Endothelial cell of umbilical vein (primary cell): ENCODE measurements at places on chromosomes 1 and 21. TPM values are rescaled to one million over a fixed set of nuclear protein-coding genes. Genes with fewer than 3 reads are reported as not detected.

DNA sequence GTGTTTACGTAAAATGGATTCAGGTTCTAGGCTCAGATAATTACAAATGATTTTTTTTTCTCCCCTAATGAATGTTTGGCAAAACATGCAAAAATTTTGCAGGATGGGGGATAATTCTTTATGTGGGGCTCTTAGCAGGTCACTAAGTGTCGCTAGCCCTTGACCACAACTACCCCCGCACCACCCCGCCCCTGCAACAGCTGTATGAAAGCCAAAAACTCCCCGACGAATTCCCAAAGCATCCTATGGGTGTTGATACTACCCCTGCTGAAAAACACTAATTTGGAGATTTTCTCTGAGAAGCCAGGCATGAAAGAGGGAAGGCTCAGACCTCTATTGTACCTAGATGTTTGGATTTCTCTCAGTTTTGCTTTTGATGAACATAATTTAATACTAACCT lies 243.0 kb downstream of the TRABD2B start:
- no peak overlapping the region for H3K4me3 ChIP-seq
- H3K27me3 ChIP-seq = no peaks in the 10 kb centered on the region
- no peaks in the 10 kb centered on the region for H3K4me1 ChIP-seq

GRCh38 chr1:20601129-20601825 lies 12.4 kb downstream of the CDA start:
- DNase-seq = peak; percentile 54
- no peak overlapping the region for H3K27ac ChIP-seq
- no peaks in the 10 kb centered on the region for H3K27me3 ChIP-seq
- H3K4me1 ChIP-seq = peaks cover 6% of the 10 kb centered on the region

DNA sequence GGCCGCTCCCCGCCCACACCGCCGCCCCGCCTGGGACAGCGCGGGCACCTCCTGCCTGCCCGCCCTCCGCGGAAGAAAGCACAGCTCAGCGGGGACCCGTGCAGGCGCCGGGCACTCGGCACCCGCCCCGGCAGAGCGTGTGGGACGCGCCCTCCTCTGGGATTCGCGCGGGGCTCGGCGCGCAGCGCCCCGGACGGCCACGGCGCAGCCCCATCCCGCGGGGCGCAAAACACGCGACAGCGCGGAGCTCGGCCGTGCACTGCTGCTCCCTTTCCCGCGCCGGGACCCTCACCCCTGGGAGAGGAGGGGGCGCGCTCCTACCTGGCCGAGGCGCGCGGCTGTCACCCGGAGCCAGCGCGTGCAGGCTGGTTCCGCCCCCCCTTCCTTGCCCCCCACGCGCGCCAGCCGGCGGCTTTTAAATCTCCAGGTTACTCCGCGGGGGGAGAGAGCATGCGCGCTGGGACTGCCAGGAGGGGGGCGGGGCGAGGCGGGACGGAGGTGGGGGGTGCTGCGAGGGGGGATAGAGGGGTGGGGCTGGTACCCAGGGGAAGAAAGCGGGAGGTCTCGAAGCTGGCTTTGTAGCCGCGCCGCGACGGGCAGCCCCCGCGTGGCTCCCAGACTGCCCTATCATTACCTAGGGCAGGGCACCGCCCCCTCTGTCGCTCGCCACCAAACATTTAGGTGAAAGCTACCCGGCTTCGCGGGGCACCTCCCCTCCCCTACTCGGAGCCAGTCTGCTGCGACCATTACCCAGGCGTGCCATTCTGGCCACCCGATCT lies at the start of gene SLC45A3:
TSS of gene SLC45A3 (minus strand) at position 437 of the 779 bp plus-strand sequence. CDS start 15,853 bp downstream, outside the sequence.
- DNase-seq = no peak
- H3K27ac ChIP-seq = peak within 1 kb of the TSS; percentile 95
- H3K4me1 ChIP-seq = peaks cover 19% of the 10 kb centered on the region
- no peaks in the 10 kb centered on the region for H3K27me3 ChIP-seq
- H3K36me3 ChIP-seq = no peaks in the 10 kb centered on the region

The SELL gene
- total RNA-seq = 0.67 and 1.8 TPM in 2 replicates

GRCh38 chr1:23184212-23184934 lies 15.7 kb upstream of the LUZP1 start:
- H3K4me3 ChIP-seq = no peak overlapping the region
- peaks cover 10% of the 10 kb centered on the region for H3K4me1 ChIP-seq
- peak; percentile 60 for DNase-seq

DNA sequence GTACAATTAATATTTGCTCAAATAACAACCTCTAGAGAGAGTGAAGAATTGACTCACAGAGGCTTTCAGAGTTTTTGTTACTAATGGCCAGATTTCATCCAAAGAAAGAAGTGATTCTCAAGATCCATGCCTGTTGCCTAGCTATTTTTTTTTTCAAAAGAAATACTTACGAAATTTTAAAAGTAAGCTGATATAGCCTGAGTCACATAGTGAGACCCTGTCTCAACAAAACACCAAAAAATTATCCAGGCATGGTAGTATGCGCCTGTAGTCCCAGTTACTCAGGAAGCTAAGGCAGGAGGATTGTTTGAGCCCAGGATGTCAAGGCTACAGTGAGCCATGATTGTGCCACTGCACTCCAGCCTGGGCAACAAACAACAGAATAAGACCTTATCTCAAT lies 14.6 kb downstream of the PALMD start:
- H3K4me3 ChIP-seq = no peak overlapping the region
- H3K36me3 ChIP-seq = peaks cover 16% of the 10 kb centered on the region
- H3K27ac ChIP-seq = peak overlapping the region; percentile 62
- DNase-seq = no peak
- H3K4me1 ChIP-seq = peaks cover 74% of the 10 kb centered on the region

The PRXL2B gene
- 55.8 and 56.8 TPM in 2 replicates for total RNA-seq

The CLCNKB gene
- total RNA-seq = not detected in 2 replicates

- H3K4me3 ChIP-seq = no peak overlapping the region
- no peaks in the 10 kb centered on the region for H3K27me3 ChIP-seq
- no peaks in the 10 kb centered on the region for H3K36me3 ChIP-seq
- DNase-seq = peak; percentile 87
Measured at GRCh38 chr1:234911787-234912186, 216.8 kb downstream of the TOMM20 start.

The PADI2 gene
- not detected in 2 replicates for total RNA-seq

The CENPF gene
- 66.2 and 72.9 TPM in 2 replicates for total RNA-seq

DNA sequence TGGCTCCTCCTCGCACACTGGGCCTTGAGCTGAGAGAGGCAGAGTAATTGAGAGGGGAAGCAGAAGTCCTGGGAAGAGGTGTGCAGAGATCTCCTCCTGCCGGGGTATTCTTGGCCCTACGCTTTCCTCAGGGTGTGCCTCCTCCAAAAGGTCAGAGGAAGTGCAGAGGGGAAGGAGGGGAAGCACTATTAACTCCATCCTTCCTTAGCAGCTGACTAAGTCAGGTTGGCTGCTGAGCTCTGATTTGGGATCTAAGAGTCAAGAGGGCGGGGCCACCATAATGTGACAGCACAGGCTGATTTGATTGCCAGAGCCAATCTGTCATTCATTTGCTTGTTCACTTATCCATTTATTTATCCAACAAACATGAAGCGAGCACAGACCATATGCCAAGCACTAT lies 12.3 kb downstream of the ATP2B4 start:
- H3K4me3 ChIP-seq = no peak overlapping the region
- peaks cover 27% of the 10 kb centered on the region for H3K4me1 ChIP-seq
- H3K27me3 ChIP-seq = no peaks in the 10 kb centered on the region
- peak; percentile 65 for DNase-seq
- H3K36me3 ChIP-seq = peaks cover 3% of the 10 kb centered on the region

The ZBED6 gene
- total RNA-seq = 36.7 and 38.9 TPM in 2 replicates

The BARHL2 gene
- total RNA-seq = not detected in 2 replicates

The UBASH3A gene
- not detected in 2 replicates for total RNA-seq

- H3K36me3 ChIP-seq = no peaks in the 10 kb centered on the region
- H3K27me3 ChIP-seq = no peaks in the 10 kb centered on the region
- H3K27ac ChIP-seq = no peak overlapping the region
- no peaks in the 10 kb centered on the region for H3K4me1 ChIP-seq
- no peak for DNase-seq
Measured at GRCh38 chr21:43292866-43293142, 124.0 kb downstream of the CRYAA start.

GRCh38 chr1:229237320-229237719 lies 33.6 kb upstream of the RAB4A start:
- no peaks in the 10 kb centered on the region for H3K4me1 ChIP-seq
- peaks cover under 1% of the 10 kb centered on the region for H3K27me3 ChIP-seq
- DNase-seq = no peak

- H3K4me3 ChIP-seq = no peak overlapping the region
- H3K36me3 ChIP-seq = no peaks in the 10 kb centered on the region
- no peak overlapping the region for H3K27ac ChIP-seq
- no peaks in the 10 kb centered on the region for H3K27me3 ChIP-seq
- peaks cover 9% of the 10 kb centered on the region for H3K4me1 ChIP-seq
- DNase-seq = no peak
Measured at GRCh38 chr1:996851-997712, 2.8 kb downstream of the HES4 start.

DNA sequence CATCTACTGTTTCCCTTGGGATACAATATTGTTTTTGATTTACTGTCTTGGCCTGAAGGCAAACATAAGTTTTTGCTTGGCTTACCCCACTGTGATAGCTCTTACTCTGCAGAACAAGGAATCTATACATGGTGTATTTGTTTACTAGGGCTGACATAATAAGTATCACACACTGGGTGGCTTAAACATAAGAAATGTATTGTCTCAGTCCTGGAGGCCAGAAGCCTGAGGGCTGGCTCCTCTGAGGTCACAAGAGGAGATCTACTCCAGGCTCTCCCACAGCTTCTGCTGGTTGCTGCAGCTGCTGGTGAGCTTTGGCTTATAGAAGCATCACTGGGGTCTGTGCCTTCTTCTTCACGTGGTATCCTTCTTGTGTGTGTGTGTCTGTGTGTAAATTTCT lies 30.7 kb upstream of the IGSF5 start:
- no peaks in the 10 kb centered on the region for H3K4me1 ChIP-seq
- H3K27me3 ChIP-seq = no peaks in the 10 kb centered on the region
- H3K27ac ChIP-seq = no peak overlapping the region
- no peak for DNase-seq

DNA sequence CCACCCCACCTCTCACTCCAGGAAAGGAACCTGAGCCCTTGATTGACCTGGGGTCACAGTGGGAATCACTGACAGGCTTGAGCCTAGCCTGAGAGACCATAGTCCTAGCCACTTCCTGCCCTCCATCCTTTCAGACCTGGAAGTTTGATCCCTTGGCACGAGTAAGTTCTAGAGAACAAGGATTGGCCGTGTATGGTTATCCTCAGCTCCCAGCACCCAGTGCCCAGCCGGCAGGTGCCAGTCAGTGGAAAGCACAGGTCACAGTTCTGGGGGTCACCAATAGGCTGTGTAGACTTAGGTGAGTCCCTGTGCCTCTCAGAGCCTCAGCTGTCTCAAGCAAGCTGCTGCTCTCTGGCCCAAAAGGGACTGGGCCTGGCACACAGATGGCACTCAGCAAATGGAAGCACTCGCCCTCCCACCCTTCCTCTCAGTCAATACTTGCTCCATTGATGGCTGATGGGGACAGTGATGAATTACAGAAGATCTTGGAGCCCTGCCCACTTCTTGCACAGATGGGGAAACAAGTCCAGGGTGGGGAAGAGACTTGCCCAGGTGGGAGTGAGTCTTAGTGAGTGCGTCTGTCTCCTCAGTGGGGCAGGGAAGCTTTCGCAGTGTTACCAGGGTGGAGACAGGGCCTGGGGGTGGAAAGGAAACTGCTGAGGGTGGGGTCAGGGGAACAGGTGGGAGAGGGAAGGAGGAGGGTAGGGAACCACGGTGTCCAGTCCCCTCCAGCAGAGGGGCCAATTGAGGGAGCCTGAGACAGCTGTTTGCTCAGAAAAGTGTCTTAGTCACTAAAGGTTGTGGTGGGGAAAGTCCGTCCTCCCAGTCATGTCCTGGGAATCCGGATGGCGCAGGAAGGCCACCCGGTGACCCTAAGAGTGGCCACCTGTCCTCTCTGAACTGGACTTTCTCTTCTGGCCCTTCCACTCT lies 2.6 kb upstream of the KCNQ4 start:
- H3K27ac ChIP-seq = no peak overlapping the region
- no peak overlapping the region for H3K4me3 ChIP-seq
- no peaks in the 10 kb centered on the region for H3K36me3 ChIP-seq
- H3K27me3 ChIP-seq = peaks cover 13% of the 10 kb centered on the region
- no peaks in the 10 kb centered on the region for H3K4me1 ChIP-seq

GRCh38 chr1:27391511-27392095 lies 819 bp upstream of the GPR3 start:
- no peaks in the 10 kb centered on the region for H3K36me3 ChIP-seq
- H3K27me3 ChIP-seq = no peaks in the 10 kb centered on the region
- H3K27ac ChIP-seq = no peak overlapping the region
- DNase-seq = peak; percentile 47
- no peak overlapping the region for H3K4me3 ChIP-seq
- peaks cover 21% of the 10 kb centered on the region for H3K4me1 ChIP-seq

DNA sequence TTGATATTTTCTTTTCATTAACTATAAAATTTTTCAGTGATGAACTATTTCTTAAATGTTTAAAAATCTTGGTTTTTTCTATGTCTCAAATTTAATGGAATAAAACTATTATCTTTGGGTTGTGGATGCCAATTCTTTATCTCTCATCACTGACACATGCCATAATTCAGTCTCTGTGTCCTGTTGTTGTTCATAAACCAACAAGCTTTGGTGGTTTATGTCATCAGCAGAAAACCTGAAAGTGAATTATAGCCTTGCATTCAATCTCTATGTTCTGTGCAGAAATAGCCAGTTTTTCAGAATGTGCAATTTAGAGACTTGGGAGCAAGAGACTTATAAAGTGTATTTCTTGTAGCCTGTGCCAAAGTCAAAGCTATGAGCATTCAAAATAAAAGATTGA lies 462.6 kb upstream of the ADGRL4 start:
- H3K27ac ChIP-seq = no peak overlapping the region
- no peak for DNase-seq
- H3K36me3 ChIP-seq = no peaks in the 10 kb centered on the region
- H3K27me3 ChIP-seq = no peaks in the 10 kb centered on the region
- no peaks in the 10 kb centered on the region for H3K4me1 ChIP-seq
- H3K4me3 ChIP-seq = no peak overlapping the region

The RPE65 gene
- total RNA-seq = not detected in 2 replicates

The CCDC185 gene
- total RNA-seq = not detected in 2 replicates

The REG4 gene
- not detected in 2 replicates for total RNA-seq

- H3K4me1 ChIP-seq = no peaks in the 10 kb centered on the region
- H3K27me3 ChIP-seq = no peaks in the 10 kb centered on the region
- no peak overlapping the region for H3K27ac ChIP-seq
- no peaks in the 10 kb centered on the region for H3K36me3 ChIP-seq
Measured at GRCh38 chr1:176558561-176558960, 95.6 kb downstream of the PAPPA2 start.

GRCh38 chr1:17108360-17108759 lies 10.9 kb downstream of the PADI2 start:
- no peaks in the 10 kb centered on the region for H3K27me3 ChIP-seq
- no peak overlapping the region for H3K4me3 ChIP-seq
- H3K4me1 ChIP-seq = no peaks in the 10 kb centered on the region
- DNase-seq = no peak

- no peak overlapping the region for H3K4me3 ChIP-seq
- peaks cover 15% of the 10 kb centered on the region for H3K27me3 ChIP-seq
- H3K36me3 ChIP-seq = no peaks in the 10 kb centered on the region
Measured at GRCh38 chr1:94677714-94678113, 136.2 kb upstream of the F3 start.

The C4BPA gene
- not detected in 2 replicates for total RNA-seq

The TMPRSS15 gene
- total RNA-seq = not detected in 2 replicates

DNA sequence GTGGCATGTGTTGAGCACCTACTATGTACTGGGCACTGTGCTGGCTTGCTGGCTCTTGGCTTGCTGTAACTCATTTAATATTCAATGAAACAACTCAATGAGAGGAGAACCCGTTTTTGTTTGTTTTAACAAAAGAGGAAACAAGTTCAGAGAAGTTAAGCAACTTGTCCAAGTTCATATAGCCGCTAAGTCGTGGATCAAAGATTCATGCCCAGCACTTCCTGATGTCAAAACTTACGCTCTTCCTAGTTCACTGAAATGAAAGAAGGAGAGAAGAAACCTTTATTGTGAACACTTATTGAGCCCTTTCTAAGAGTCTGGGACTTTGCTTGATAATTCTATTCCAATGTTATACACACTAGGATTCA lies 475.9 kb downstream of the PTPRU start:
- H3K27ac ChIP-seq = peak overlapping the region; percentile 78
- H3K4me1 ChIP-seq = peaks cover 48% of the 10 kb centered on the region
- H3K27me3 ChIP-seq = no peaks in the 10 kb centered on the region
- H3K36me3 ChIP-seq = no peaks in the 10 kb centered on the region
